ENCODE measurements at places on chromosomes 11 and 22.

- ATAC-seq: peak; percentile 33
Observed at GRCh38 chr22:37331034-37331428, 48.7 kb downstream of the CYTH4 start.

- peak; percentile 78 for ATAC-seq
Observed at GRCh38 chr11:32213223-32213622, 122.3 kb downstream of the RCN1 start.

DNA sequence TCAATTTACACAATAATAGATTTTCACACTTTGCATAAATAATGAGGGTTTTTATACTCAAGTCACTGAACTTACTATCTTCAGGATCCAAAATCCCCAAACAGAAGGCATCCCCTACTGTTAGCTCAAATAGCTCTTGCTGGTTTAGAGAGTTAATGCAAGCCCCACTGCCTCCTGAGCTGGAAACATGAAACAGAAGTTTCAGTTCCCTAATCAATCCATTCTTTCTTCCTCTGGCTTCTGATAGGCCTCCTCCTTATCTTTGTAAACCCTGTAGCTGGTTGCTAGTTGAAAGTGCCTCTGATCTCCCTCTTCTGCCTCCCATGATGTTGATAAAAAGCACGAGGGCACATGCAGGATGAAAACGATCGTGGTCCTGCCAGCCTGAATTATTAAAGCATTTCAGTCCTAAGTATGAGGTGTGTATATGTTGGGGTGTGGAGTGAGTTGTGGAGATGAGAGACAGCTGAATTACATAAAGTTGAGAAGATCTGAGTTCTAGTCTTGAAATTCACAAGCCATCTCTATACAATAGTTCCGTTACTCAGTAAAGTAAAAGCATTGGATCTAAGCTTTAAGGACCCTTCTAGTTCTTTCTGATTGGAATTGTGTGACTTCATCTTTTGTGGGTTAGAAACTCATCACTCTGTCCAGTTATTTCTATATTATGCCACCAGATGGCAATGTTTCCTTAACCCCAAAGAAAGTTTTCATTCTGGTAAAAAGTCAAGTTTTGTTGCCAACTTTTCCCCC is 35.0 kb upstream of the EHF start:
- peak; percentile 79 for ATAC-seq

- ATAC-seq: no peak
Observed at GRCh38 chr11:12901272-12901671, 107.8 kb upstream of the RASSF10 start.

DNA sequence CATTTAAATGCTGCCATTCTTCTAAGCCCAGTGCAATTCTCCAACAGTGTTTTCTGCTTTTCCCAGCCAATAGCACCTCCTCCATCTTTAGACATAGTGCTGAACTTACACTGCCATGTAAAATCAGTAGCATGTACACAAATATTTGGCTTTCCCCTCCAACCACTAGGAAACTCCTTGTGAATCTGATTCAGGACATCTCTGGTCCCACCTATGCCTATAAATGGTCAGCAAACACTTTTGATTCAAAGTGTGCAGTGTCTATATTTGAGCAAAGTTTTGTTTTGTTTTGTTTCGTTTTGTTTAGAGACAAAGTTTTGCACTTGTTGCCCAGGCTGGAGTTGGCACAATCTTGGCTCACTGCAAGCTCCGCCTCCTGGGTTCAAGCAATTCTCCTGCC is 24.8 kb downstream of the YPEL4 start:
- no peak for ATAC-seq

- no peak for ATAC-seq
Observed at GRCh38 chr22:50535113-50535512, 5.3 kb upstream of the TYMP start.

DNA sequence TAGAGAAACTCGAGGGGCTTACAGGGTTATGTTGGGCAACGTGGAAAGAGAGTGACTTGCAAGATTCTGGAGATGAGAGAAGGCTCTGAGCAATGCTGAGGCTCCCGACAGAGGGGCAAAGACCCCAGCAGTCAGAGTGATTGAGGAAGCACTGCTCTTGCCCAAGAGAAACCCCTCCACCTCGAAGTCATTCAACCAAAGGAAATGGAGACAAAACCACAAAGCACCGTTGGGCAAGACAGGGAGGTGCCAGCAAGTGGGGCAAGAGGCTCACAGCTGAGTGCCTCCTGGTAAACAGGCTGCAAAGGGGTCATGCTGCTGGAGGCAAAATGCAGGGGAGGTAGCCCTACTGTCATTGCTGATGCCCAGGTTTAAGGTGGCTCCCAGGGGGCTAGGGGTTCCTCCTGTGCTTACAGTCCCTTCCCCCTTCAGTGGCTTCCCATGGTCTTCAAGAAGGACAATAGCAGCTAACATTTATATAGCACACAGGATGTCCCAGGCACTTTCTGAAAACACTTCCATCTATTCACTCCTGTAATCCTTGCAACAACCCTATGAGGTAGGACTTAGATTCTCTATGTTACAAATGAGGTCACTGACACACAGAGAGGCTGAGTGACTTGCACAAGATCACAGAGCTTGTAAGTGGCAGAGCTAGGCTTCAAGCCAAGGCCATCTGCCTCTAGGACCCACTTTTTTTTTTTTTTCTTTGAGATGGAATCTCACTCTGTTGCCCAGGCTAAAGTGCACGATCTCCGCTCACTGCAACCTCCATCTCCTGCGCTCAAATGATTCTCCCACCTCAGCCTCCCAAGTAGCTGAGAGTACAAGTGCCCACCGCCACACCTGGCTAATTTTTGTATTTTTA is 18.1 kb upstream of the MYH9 start:
- ATAC-seq: no peak
